NCI-H2081 treated with DMSO at 0.1 percent for 48 hours (cell line): ENCODE measurements at places on chromosomes 11 and 22.

DNA sequence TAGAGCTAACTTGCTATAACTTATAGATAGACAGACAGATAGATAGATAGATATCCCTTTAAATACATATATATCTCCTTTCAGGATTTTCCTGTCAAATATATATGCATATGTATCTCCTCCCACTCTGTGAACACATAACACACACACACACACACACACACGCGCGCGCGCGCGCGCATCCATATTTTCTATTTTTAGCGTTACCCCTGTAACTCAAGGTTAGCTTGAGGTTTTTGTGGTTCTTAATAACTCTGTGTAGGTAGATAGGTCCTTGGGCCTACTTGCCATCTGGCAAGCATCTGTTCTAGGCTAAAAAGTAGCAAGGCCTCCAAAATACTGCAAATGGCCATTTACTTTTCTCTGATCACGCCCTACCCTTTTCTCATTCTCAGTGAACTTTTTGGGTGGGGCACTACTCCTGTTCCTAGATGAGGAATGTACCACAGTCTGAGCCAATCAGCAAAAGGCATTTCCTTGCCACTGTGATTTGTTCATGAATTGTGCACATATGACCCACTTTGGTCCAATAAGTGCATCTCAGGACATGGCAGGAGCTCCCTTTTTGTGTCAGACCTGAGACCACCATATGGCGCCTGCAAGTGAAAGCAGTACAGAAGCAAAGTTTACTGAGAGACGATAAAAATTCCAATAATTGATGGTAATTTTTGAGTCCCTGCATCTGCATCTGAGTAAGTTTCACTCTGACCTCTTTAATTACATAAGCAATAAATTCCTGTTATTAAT lies 740.5 kb upstream of the API5 start:
- DNase-seq: no peak

- DNase-seq: no peak
Measured at GRCh38 chr11:107180236-107180635, 162.0 kb upstream of the GUCY1A2 start.

DNA sequence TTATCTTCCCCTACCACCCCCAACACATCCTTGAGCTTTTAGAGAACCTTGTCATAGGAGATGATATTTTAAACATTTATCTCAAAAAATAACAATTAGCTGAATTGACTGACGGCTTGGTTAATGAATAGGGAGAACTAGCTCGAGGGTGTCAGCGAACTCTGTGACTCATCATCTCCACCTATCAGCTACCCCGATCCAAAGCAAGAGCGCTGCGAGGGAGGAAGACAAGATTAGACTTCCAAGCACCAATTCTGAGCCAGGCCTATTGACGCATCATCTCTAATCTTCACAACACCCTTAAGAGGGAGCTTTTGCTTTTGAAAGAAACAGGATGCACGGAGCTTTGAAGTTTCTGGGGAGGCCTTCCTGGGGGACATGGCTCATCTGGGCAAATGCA lies 51.0 kb upstream of the GALNT18 start:
- no peak for DNase-seq

GRCh38 chr11:116336540-116336939 lies 436.2 kb downstream of the BUD13 start:
- DNase-seq: no peak

DNA sequence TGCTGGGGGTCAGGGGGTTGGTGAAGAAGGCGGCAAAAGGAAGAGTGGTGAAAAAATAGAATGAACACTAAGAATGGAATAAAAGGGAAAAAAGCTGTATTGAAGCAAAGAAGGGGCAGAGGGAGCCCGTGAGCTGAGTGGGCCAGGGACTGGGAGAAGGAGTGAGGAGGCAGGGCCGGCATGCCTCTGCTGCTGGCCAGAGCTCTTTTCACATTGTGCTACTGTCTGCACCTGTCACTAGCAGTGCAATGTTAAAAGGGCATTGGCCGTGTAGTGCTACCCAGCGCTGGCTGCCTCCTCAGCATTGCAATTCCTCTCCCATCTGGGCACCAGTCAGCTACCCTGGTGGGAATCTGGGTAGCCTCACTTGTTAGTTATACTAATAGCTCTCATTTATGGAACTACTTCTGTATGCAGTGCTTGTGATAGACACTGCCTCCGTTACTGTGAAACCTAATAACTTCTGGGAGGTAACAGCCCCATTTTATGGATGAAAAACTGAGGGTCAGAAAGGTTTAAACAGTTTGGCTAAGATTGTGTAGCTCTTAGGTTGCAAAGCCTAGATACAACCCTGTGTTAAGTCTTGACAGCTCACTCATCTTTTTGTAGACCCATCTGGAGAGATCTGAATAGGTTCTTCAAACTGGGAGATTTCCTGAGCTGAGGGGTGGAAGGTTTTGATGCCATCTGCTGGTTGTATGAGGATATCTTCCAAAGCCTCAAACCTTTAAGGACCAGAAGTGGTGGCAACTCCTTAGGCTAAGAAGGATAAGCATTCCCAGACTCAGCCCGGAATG lies 8.5 kb downstream of the YPEL4 start:
- DNase-seq: peak; percentile 23
